Kidney tubule cell (primary cell): ENCODE measurements at places on chromosomes 2 and 18.

- DNase-seq = no peak
Observed at GRCh38 chr2:120498576-120499394, 152.8 kb downstream of the INHBB start.

DNA sequence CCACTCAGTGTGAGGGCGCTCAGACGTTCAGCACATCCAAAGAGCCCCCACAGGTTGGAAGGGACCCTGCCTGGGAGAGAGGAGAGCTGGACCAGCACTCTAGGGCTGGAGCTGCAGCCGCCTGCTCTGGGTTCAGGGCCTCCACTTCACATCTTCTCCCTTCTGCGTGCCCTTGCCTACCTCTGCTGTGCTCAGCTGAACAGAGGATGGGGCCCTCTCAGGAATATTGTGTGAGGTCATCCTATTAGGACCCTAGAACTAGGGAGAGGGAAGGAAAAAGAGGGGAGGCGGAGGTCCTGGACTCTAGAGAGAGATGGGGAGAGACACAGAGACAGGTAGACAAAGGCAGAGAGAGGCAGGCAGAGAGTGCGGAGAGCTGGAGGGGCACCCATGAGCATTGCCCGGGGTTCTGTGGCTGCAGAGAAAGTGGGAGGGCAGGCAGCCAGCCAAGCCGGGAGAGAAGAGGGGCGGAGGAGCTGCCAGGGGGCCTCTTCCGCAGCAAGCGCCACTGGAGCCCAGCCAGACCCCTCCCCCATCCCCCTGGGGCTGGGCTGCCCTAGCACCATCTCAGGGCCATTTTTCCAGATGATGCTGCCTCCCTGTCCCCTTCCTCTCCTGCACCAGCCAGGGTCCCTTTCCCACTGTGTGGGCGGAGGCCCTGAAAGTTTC is 8.3 kb upstream of the TNS1 start:
- no peak for DNase-seq

GRCh38 chr2:56784046-56784445 is 600.3 kb downstream of the CCDC85A start:
- no peak for DNase-seq

- no peak for DNase-seq
Observed at GRCh38 chr2:2847209-2847676, 516.2 kb upstream of the MYT1L start.

DNA sequence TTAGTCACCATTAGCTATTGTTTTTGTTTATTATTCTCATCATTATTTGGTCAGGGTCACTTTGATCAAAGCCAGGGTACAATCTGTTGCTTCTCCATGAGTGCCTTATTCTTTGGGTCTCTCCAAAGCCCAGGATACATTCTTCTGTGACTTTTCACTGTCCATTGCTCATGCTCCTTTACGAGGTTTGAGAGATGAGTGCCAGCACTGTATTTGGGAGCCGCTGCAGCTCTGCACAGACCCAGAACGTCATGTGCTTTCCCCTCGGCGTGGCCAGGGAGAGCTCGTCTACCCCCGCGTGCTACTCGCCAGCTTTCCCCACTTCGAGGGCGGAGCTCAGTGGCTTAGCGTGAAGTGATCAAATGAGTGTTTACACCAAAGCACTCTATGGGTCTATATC is 123.7 kb downstream of the COL6A3 start:
- DNase-seq = no peak

- no peak for DNase-seq
Observed at GRCh38 chr18:49052891-49053644, 102.3 kb upstream of the SMAD7 start.

- no peak for DNase-seq
Observed at GRCh38 chr18:56652802-56653201, 1.6 kb downstream of the WDR7 start.

- no peak for DNase-seq
Observed at GRCh38 chr2:152606081-152606480, 111.2 kb downstream of the PRPF40A start.

GRCh38 chr2:64331114-64331645 is 122.8 kb upstream of the LGALSL start:
- DNase-seq = no peak

DNA sequence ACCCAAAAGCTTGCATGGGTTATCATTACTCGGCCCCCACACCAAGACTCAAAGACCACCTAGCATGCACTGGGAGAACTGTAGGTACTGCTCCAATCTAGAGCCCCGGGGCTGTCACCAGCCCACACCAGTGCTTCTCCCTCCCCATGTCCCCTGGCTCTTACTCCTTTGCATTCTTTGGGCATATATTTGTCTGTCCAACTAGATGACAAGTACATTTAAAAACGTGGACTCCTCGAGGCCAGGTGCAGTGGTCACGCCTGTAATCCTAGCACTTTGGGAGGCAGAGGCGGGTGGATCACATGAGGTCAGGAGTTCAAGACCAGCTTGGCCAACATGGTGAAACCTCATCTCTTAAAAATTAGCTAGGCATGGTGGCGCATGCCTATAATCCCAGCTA is 7.8 kb downstream of the AFG3L2 start:
- peak; percentile 11 for DNase-seq

DNA sequence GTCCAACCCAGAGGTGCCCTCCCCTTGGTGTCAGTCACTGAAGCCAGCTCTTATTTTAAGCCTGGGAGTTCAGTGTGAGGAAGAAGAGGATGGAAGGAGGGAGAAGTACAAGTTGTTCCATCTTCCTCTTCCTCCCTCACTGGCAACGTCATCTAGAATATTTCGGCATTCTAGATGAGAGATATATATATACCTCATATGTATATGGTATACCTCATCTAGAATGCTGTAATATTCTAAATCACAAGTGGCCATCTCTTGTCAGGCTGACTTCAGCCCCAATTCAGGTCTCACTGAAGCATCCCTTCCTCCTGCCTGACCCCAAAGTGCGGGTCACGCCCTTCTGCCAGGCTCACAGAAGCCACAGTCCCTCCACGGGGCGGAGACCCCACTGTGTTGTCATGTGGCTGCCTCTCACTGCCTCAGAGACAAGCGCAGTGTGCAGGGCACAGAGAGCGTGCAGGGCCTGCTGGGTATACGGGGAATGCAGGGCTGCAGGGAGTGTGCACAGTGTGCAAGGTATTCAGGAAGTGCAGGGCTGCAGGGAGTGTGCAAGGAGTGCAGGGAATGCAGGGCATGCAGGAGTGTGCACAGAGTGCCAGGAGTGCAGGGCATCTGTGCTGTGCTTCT is 32.8 kb upstream of the B3GNT7 start:
- DNase-seq = no peak

DNA sequence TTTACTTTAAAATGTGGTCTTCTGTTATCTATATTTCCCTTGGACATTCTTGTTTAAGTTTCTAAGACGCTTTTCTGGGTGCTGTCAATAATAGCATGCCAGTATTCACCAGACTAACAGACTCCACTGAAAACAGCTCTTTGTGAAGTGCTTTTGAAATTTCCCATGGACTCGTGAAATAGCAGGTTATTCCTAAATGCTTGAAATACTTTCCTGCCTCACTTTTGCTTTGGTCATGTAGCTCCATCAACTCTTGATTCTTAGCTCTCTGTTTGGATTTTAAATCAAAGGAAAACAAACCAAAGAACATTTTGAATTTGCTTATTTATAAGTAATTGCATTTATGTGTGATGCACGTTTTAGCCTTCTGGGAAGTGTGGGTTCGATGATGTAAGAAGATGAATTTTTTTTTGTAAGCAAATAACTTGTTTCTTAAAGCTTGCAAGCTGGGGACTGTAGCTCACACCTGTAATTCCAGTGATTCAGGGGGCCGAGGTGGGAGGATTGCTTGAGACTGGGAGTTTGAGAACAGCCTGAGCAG is 147.8 kb downstream of the WDSUB1 start:
- no peak for DNase-seq

DNA sequence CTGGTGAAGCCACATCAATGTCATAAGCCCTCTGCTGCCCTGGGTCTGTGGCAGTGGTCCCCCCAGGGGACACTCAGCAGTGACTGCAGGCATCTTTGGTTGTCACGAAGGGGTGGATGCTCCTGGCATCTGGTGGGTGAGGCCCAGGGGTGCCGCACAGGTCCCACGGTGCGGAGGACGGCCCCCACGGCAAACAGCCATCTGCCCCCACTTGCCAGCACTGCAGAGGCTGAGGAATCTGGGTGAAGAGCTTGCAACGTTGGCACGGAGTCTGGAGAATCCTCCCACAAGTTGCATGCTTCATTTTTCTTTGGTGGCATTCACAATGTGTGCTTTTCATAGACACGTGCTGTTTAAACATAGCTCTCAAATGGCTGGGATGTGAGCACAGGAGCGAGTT is 105.1 kb upstream of the PXDN start:
- DNase-seq = no peak

DNA sequence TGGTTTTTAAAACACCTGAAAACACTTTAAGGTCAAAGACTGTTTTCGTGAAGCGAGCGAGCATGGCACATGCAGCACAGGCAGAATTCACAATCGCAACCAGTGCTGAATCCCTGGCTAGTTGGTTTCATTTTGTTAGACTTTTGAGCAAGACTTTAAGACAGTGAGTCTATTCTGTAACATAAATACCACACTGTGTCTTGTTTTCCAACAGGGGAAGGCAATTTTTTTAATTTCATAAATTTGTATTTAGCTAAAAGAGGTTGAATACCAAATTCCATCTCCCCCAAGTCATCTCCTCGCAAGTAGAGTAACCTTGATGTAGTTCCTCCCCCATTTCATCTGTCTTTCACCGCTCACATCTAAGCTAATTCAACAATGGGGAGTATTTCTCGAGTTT is 1.4 kb downstream of the CERKL start:
- DNase-seq = peak; percentile 12
